Thymus (tissue), 14 donors: ENCODE measurements at places on chromosomes 13 and 19.
A peak's percentile ranks its signal among the peaks of the same experiment; 100 is the strongest.

DNA sequence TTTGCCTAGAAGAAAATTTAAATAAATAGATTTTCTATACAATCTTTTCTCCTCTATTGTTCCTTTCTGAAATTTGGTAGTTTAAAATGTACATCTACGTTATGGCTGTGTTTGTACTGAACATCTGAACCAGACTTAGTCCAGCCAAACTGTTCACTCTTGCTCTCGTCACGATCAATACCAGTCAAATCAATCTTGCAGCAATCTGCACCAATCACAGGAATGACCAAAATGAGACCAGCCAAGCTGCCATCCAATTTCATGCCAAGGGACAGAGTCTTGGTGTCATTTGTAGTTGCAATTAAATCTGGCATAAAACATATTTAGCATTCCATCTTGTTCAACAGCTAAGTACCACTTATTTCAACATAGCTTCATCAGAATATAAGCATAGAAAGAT lies 156.6 kb downstream of the IRS2 start:
- H3K4me3 ChIP-seq = no peak overlapping the region
- no peaks in the 10 kb centered on the region for H3K27me3 ChIP-seq

DNA sequence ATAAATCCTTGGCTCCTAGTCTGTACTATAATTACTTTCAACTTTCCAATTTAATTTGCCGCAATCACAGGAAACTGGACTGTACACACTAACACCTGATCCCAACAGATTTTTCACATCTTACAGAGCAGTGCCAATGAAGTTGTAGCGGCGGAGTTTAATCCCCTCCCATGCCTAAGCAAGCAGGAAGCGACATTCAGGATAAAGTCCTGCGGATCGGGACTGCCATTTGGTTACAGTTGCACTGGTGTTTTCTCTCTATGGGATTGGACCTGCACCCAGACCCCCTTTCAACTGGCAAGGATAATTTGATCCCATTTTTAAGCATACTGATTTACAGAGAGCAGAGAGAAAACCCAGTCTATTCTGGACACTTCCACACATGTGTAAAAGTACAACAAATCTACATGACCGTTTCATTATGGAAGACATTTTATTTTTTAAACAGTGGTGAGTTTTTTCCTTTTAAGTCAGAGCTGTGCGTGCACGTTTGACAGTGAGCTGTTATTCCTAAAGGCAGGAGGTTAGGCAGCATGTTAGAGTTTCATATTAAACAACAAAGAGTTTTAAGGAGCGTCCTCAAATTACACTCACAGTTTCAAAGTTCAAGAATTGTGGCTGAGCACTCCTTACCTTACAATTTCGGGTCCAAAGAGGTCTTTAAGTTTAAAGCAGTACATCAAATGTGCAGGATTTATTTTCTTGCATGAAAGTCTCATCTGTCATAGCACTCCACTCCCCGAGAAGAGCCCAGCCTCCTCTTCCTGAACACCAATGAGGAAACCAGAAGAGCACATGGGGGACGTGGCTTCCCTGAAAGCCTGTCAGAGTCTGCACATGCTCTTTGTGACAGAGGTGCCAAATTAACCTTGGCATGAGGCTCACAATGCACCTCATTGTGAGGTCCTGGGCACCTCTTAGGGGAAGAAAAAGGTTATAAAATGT lies 141.6 kb upstream of the RFC3 start:
- H3K27ac ChIP-seq = no peak overlapping the region
- no peaks in the 10 kb centered on the region for H3K27me3 ChIP-seq
- no peak overlapping the region for H3K4me3 ChIP-seq
- DNase-seq = no peak

- DNase-seq = no peak
- peaks cover 87% of the 10 kb centered on the region for H3K36me3 ChIP-seq
- H3K27me3 ChIP-seq = no peaks in the 10 kb centered on the region
- H3K27ac ChIP-seq = peak overlapping the region; percentile 23
Observed at GRCh38 chr19:10797541-10798256, 38.3 kb downstream of the TMED1 start.

DNA sequence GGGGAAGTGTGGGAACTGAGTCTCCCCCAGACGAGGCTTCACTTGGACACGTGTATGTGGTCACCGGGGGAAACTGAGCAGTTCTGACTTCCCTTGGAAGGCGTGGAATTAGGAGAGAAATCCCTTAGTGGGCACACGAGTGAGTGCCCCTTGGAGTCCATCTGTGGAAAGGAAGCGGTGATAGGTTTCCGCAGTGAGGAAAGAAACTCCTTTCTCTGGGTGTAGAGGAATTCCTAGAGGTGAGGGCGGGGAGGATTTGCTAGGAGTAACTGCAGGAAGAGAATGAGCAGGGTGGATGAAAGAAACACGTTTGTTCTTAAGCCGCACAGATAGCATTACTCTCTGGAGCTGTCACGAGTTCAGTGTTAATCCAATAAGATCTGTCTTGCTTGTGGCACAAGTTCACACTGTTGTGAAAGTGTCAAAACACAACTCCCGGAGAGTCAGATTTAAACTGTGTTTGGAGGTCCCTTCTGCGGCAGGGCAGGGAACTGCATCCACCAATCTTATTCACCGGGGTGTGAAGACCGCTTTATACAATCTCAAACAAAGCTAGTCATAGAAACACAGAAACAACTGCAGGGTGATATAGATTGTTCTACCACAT lies 1.2 kb downstream of the KL start:
- H3K36me3 ChIP-seq = no peaks in the 10 kb centered on the region
- no peak overlapping the region for H3K27ac ChIP-seq
- peak overlapping the region; percentile 38 for H3K4me3 ChIP-seq
- H3K27me3 ChIP-seq = peaks cover 66% of the 10 kb centered on the region
- DNase-seq = no peak

DNA sequence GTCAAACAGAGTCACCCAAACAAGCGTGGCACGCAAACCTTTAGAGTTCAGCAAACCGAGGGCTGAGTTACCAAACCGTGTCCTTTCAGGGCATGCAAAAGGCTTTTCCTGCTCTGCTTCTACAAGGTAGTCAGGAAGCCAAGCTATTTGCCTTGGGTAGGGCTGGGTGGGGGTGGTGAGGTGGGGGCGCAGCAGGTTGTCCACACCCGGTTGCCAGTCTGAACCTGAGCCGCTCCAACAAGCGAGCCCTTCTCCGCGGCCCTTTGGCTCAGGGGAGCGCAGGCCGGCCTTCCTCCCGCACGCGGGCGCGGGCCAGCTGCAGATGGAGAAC lies 347 bp upstream of the CLDN10 start:
- H3K36me3 ChIP-seq = no peaks in the 10 kb centered on the region
- H3K27ac ChIP-seq = no peak overlapping the region
- no peak for DNase-seq
- H3K4me1 ChIP-seq = peaks cover 3% of the 10 kb centered on the region

- H3K27ac ChIP-seq = no peak overlapping the region
- H3K27me3 ChIP-seq = no peaks in the 10 kb centered on the region
- DNase-seq = no peak
- H3K36me3 ChIP-seq = no peaks in the 10 kb centered on the region
- H3K4me3 ChIP-seq = no peak overlapping the region
Observed at GRCh38 chr13:40585911-40586471, 80.5 kb downstream of the FOXO1 start.
